ENCODE measurements at places on chromosomes 1 and 21.

- no peak for DNase-seq
These were observed 88.5 kb upstream of the GPR88 start for GRCh38 chr1:100449477-100449876.

DNA sequence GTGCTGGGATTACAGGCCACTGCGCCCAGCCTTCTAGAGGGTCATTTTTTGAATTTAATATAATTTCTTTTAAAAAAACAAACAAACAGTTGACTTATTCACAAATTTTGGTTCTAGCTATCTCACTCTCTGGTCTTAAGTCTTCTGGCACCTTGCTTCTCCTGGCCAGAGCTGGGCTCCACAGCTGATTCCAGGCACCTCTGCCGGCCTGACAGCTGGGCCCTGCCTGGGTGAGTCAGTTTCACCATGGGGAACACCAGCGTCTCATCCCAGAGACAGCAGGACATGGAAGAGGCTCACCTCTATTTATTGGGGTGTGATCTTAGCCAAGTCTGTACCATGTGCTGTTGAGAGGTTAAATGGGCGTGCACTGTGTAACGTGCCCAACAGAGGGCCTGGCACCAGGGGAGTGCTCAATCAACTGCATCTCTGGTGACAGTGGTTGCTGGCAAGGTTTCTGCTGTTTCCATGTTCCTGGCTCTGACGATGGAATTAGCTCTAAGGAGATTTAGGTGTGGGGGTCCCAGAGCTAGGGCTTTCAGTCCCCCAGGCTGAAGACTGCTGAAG lies 956 bp downstream of the CPLANE2 start:
- peak; percentile 21 for DNase-seq

DNA sequence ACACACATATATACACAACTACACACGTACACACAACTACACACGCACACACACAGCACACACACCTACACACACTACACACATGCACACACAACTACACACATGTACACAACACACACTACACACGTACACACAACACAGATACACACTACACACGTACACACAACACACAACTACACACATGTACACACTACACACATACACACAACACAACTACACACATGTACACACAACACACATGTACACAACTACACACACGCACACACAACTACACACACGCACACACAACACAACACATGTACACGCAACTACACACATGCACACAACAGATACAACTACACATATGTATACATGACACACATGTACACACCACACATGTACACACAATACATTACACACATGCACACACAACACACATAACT lies 318.1 kb downstream of the CAMTA1 start:
- DNase-seq: no peak

DNA sequence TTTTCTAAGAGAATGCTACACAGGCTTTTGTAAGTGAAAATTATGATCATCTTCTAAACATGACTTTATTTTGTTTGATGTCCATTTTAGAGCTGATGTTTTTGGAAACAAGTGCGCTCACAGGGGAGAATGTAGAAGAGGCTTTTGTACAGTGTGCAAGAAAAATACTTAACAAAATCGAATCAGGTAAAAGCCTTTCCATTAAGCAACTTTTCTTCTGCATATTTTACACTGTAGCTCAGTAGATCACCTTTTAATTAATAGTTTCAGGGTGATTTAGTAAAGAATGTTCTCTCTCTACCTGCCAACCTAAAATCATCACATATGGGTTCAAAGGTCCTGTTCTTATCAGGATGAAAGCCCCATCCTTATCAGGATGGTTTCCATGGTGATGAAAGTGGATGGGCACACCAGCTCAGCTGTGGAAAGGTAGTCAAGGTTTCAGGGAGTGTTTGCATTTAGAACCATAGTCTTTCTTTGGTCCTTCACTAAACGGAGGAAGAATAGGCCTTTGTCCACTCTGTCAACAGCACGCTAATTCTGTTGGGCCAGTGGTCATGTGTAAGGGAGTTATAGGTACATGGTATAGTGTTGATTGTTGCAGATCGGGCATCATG lies 28.1 kb downstream of the RAB4A start:
- DNase-seq: no peak

DNA sequence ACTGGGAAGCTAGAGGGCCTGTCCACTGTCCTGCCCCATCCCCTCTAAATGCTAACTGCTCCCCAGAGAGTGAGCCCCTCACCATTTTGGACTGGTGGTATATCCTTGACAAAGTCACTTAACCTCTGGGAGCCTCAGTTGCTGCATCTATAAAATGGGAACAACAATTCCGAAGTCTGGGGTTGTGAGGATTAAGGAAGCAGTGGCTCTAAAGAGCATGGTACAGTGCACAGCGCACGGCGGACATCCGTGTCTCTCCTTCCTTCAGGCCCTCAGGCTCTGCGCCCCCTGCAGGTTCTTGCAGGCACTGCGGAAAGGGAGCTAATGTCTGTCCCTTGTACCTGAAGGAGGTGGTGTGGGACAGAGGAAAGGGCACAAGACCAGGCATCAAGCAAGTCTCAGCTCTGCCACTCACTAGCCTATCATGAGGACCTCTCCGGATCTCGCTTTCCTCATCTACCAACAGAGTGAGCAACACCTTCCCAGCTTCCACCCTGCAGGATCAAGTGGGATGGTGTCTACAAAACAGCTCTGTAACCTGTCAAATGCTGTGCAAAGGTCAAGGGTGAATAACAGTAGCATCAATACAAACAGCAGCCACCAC lies 20.1 kb downstream of the ECE1 start:
- peak; percentile 76 for DNase-seq

- no peak for DNase-seq
These were observed 141.3 kb upstream of the LRRC7 start for GRCh38 chr1:69426401-69426800.

DNA sequence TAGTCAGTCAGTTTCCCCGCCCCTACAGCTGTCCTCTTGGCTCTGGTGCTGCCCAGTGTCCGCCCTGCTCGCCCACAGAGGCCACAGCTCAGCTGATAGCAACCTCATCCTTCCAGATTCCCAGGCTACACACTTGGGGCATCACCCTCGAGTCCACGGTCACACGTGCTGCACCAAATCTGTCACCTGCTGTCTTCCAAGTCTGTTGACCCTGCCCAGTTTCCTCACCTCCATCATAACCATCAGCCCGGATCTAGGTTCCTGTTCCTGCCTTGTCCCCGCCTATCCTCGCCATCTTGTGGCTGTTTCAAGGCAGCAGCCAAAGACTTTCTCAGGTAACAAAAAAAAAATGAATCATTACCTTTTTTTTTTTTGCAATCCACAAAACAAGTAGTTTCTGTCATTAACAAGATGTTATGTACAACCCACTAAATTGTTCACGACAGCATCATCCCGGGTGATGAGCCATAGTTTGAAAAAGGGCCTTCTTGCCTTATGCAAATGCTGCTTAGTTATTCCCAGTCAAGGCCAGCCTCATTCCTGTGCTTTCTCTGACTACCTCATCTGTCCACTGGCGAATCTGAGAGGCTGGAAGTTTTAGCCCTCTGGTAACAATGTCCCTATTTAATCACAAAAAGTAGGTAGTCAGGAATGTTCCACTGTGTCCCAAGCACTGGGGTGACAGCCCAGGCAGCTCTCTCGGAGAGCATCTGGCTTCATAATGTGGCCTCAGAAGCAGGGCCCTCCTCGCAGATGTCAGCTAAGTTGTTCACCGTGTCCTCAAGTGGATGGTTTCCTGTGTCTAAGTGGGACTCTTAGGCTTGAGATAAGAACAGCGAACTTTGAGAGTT lies 4.9 kb upstream of the MIIP start:
- no peak for DNase-seq

- DNase-seq: no peak
These were observed 17.3 kb downstream of the PDC start for GRCh38 chr1:186443638-186444037.

GRCh38 chr1:178684542-178685000 lies 40.5 kb upstream of the RALGPS2 start:
- DNase-seq: no peak

DNA sequence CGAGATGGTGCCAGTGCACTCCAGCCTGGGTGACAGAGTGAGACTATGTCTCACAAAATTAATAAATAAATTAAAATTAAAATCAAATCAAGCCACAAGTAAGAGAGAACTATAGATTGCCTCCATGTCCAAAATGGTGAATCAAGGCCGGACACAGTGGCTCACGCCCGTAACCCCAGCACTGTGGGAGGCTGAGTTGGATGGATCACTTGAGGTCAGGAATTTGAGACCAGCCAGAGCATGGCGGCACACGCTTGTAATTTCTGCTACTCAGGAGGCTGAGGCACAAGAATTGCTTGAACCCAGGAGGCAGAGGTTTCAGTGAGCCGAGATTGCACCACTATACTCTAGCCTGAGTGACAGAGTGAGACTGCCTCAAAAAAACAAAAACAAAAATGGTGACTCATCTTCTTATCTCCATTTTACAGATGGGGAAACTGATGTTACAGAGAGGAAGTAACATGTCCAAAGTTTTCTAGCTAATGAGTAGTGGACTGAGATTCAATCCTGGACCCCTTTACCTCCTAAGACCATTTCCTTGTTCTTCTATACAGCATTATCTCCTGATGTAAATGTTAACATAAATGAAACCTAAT lies 99.0 kb upstream of the HNRNPU start:
- DNase-seq: no peak

DNA sequence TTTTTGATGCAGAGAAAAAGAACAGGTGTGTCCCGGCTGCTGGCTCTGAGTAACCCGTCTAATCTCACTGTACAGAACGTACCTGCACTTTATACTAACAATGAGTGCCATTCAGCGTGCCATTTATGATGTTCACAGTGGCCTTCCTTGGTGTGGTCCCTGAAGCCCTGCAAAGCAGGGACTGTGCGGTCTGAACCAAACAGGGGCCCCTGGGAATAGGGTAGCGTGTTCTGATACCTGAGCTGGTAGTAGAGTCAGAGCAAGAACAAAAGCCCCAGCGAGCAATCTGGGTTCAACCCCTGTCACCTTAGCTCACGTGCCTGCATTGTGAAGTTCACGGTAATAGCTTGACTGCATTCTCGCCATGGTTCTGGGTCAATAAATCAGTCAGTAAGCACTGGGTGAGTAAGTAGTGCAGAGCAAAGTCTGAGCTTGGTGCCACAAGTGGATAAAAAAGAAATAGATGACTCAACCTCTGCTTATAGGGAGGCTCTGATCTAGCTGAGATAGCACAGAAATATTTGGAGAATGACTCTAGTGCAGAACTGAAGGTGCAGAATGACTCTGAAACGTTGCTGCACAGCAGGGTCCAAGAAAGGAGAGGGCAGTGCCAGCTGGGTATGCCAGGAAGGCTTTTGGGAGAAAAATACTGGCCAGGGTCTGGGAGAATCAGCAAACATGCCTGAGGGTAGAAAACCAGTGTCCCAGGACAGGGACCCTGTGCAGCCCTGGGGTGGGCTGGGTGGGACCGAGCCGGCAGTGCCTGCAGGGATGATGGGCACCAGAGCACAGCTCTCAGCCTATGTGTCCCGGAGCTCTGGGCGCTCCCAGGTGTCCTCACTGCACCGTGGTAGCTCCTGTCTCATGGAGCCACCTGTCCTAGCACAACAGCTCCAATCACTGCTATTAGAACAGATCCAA lies 125.9 kb downstream of the RHOU start:
- no peak for DNase-seq

GRCh38 chr1:214547747-214548146 lies 3.7 kb downstream of the PTPN14 start:
- no peak for DNase-seq

- no peak for DNase-seq
These were observed 1.4 kb upstream of the CELF3 start for GRCh38 chr1:151718011-151718431.

DNA sequence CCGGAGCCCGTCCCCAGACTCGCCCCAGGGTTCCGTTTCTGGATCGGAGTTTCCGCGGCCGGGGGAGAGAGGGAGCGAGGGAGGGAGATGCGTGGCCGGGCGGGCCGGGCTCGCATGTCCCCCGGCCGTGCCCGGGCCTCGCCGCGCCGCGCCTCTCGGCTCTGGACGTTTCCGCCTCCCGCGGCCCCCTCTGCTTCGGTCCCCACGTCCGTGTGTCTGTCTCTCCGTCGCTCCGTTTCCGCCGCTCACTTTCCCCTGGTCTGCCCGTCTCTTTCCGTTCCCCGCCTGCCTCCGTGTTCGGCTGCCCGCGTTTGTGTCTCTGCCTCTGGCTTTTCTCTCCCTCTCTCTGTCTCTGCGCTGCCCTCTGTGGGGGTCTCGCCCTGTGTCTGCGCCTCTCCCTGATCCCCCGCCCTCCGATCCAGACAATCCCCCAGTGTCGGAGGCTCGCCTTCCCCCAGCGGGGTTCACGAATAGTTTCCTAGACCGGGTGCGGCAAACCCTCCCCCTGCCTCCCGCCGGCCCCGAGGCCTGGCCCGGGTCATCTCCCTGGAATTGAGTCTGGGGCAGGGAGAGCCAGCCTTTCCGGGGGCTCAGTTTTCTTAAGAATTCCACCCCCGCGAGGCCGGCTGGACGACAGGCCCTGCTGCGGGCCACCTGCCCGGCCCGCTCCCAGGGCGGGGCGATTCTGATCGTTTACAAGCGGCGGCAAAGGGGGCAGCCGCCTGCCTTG lies 735 bp downstream of the NBL1 start:
- DNase-seq: peak; percentile 66

DNA sequence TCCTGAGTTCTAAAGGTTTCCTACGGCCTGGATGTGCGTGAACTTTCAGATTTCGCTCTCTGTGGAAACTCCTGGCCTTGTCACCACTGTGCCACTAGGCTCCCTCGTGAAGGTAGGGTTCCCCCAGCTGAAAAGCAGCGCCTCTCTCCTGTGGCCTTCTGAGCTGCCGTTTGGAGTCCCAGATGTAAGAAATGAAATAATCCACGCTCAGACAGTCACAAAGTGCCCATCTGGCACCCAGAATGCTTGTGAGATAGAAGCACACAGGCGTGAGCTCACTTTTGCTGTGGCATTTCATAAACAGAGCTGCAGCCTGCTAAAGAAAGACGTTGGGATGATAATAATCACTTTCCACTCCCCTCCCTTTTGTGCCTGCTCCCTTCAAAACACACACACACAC lies 65.8 kb downstream of the LMO4 start:
- no peak for DNase-seq

DNA sequence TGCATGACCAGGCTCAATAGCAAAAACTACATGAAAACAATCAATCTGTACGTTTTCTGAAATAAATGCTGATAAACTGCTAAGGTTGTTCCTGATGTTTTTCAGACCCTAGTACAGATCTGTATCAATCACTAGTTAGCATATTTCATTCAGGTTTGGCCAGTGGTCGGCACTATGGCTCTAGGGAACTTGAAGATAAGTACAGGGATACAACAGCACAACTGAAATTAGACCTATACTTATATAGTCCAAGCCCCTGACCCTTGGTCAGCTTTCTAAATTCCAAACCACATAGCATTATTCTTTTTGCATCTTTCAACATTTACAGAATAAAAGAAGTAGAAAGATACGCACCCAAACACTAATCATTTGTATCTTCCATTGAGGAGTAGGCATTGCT lies 142.7 kb downstream of the PLPPR4 start:
- DNase-seq: no peak

- DNase-seq: no peak
These were observed 645.0 kb downstream of the PTPRC start for GRCh38 chr1:199283794-199284193.

GRCh38 chr1:159077120-159077961 lies 775 bp upstream of the AIM2 start:
- no peak for DNase-seq

GRCh38 chr1:116128664-116129063 lies 17.5 kb downstream of the MAB21L3 start:
- no peak for DNase-seq

GRCh38 chr1:175792136-175792535 lies 48.7 kb upstream of the TNR start:
- no peak for DNase-seq
